ENCODE measurements at places on chromosomes 6 and 20. TPM values are rescaled to one million over a fixed set of nuclear protein-coding genes. Genes with fewer than 3 reads are reported as not detected.

GRCh38 chr20:21324126-21324525 is 21.0 kb downstream of the XRN2 start:
- no peak for DNase-seq

GRCh38 chr20:63166193-63167020 is 49.5 kb downstream of the YTHDF1 start:
- DNase-seq = no peak

DNA sequence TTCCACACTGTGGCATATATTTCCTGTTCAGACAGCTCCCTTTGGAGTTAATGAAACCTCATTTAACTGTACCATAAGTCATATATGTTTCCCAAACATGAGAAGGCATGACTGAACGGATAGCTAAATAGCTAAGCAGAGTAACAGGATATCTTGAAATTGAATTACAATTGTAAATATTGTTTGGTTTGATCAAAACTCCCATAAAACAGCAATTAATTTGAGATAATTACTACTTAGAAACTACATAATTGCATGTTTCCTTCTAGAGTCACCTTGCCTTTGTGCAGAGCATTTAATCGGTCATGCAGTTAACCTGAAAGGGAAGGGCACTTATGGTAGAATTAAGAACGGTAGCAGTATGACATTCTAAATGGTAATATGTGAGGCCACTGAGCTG is 179.0 kb upstream of the MAP3K7 start:
- DNase-seq = no peak

DNA sequence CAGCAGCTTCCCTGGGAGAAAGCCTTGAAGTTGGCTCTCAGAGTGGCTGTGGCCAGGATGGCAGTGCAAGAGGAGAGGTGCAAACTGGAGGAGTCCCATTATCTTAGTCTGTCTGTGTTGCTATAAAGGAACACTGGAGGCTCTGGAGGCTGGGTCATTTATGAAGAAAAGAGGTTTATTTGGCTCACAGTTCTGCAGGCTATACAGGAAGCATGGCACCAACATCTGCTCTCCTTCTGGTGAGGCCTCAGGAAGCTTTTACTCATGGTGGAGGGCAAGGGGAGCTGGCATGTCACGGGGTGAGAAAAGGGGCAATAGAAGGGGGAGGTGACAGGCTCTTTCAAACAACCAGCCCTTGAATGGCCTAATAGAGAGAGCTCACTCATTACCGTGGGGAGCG is 47.1 kb downstream of the PSMG4 start:
- no peak for DNase-seq

DNA sequence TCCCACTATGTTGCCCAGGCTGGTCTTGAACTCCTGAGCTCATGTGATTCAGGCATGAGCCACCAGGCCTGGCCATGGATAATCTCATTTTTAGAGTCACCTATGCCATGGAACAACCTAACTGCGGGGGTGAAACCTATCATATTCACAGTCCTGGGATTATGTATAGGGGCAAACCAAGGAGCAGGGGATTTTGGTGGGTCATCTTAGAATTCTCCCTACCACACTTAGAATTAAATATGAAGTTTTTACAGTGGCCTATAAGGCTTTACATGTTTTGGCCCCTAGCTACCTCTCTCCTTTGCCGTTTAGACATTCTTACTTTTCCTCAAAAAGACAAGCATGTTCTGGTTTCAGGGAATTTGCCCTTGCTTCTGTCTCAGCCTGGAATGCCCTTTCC is 20.6 kb upstream of the VEGFA start:
- DNase-seq = no peak

DNA sequence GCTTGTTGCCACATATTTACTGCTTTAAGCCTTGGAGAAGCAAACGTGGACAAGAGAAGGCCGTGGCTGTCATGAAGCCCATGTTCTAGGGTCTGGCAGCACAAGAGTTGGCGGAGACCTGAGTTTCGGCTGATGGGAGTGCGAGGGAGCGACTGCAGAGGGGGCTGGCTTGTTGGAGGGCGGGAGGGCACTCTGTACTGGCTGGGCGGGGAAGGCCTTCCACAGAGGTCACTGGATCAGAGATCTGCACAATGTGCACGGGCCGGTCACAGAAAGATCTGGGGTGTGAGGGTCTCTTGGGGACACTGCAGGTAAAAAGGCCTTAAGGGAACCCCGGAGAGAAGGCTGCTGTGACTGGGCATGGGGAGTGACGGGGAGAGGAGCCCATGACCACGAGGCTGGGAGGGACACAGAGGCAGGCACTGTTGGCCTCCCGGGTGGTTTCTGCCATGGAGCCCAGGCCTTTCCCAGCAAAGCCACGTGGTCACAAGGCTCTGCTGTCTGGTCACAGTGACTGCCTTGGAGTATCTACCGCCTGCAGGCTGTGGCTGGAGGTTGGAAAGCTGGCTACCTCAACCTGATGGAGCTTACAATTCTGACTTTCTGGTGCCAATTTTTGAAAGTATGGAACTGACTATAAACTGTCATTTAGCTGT is 23.8 kb downstream of the FOXC1 start:
- no peak for DNase-seq

DNA sequence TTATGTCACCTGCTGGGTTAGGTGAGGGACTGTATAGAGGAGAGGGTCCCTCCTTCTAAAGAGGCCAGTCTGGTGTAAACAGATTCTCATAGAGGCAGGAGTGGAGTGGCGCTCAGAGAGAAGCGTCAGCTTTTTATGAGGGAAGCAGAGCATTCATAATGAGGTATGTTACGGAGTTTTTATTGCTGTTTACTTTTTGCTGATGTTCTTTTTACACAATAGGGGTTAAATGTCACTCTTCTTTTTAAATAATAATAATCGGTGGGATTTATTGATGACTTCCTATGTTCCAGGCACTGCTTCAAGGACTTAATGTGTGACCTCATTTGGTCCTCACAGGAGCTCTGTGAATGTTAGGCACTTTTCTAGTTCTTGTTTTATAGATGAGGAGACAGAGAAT is 79.9 kb downstream of the L3MBTL3 start:
- no peak for DNase-seq

GRCh38 chr6:72798196-72798595 is 176.3 kb downstream of the KCNQ5 start:
- peak; percentile 43 for DNase-seq

DNA sequence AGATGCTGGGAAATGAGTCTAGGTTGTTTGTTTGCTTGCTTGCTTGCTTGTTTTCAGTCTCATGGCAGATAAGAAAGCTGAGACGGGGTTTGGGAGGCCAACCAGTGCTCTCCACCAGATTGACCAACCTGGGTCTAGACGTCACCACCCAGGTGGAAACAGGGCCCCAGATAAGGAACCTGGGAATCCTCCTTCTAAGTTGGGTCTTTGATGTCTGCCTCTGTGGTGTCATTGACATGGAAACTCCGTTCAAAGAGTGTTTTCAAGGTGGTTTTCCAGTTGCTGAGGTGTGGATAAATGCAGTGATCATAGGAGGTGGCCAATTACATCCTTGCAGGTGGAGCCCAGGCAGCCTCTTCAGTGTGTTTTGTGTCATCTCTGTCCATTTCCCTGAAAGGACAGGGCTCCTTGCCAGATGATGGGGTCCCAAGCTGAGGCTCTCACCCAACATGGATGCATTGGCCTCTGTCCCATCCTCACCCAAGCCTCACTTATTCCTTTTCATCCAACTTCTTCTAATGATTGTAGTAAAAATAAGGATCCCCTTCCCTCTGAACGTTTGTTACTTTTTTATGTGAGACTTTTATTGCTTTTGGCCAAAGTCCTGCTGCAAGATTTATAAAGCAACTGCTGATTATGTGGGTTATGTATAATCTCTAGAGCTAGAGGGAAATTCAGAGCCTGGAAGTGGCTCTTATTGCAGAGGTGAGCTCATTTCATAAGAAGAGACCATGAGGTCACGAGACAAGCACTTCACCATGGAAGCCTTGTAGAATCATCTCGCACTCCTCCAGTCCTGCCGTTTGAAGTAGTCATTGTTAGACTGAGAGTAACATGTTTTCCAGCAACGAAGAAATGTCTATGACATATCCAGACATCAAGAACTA is 32.0 kb upstream of the SYNDIG1 start:
- peak; percentile 74 for DNase-seq

DNA sequence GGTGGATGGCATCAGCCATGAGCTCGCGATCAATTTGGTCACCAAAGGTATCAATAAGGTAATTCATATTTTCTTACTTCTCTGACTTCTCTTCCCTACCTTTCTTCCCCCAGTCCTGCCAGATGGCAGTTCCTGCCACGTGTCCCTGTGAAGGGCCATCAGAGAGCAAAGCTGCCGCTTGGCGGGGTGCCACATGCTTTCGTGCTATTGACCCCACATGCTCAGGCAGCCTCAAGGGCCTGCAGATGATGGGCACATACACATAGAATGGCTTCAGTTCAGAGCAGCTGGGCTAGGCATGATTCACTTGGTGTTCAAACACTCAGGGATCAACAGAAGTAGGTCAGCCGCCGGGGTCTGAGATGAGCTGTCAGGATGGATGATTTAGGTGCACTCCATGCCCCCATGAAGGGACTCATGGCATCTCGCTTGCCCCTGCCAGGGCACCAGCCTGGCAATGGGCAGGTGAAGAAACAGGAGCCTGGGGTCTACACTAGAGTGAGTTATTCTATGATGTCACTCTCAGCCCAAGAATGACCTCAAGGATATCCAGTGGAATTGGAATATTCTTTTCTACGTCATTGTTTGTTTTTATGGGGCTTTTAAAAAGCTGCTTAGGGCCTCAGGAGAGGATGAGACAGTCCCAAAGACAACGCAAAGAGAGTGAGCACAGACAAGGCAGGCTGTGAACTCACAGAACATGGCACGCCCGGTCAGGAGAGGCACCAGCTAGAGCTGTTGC is 25.5 kb downstream of the BANF2 start:
- no peak for DNase-seq

Gene CRIP3
- 5.5 TPM for total RNA-seq

Gene SLC22A16
- 1.4 TPM for total RNA-seq

Gene CDSN
- total RNA-seq = 2.4 TPM

All from umbilical cord (tissue), 2 donors.